ENCODE measurements at places on chromosomes 6 and 20. TPM values are rescaled to one million over a fixed set of nuclear protein-coding genes. Genes with fewer than 3 reads are reported as not detected.

DNA sequence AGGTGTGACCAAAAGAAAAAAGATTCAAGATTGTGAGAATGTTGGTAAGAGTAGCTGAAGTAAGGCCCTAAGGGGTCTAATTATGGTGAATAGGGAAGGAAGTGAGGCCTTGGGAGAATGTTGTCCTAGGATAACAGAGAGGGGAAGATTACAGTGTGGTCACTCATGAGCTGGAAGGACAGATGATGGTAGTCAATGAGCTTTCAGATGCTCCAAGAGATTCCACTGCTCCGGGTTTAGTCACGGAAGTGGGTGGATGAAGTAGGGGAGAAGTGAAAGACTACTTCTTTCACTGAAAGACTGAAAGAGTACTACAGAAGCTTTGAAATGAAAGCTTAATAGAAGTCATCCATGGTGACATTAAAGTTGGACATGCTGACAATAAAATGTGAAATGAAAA, 108.5 kb downstream of the MMS22L start:
- DNase-seq, result no peak

The YIPF3 gene
- total RNA-seq, result 126 TPM

DNA sequence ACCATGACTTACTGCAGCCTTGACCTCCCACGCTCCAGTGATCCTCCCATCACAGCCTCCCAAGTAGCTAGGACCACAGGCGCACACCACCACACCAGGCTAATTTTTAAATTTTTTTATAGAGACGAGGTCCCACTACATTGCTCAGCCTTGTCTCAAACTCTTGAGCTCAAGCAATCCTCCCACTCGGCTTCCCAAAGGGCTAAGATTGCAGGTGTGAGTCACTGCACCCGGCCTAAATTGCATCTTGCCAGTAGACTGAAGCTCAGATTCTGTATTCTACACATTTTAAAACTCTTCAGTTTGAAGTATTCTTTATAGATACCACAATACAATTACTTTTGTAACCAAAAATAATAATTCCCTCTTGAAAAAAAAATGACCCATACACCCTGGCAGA, 11.4 kb downstream of the NUDT3 start:
- DNase-seq, result no peak

GRCh38 chr20:14879020-14879697, 541.7 kb upstream of the FLRT3 start:
- DNase-seq, result no peak

The MRPS18B gene
- 67.3 TPM for total RNA-seq

- peak; percentile 46 for DNase-seq
Observed at GRCh38 chr6:16947375-16948015, 154.4 kb upstream of the STMND1 start.

The GHRH gene
- not detected for total RNA-seq
